ENCODE measurements at places on chromosomes 2 and 18.
A peak's percentile ranks its signal among the peaks of the same experiment; 100 is the strongest.

GRCh38 chr2:222440673-222441422 is 16.5 kb downstream of the SGPP2 start:
- DNase-seq = no peak

DNA sequence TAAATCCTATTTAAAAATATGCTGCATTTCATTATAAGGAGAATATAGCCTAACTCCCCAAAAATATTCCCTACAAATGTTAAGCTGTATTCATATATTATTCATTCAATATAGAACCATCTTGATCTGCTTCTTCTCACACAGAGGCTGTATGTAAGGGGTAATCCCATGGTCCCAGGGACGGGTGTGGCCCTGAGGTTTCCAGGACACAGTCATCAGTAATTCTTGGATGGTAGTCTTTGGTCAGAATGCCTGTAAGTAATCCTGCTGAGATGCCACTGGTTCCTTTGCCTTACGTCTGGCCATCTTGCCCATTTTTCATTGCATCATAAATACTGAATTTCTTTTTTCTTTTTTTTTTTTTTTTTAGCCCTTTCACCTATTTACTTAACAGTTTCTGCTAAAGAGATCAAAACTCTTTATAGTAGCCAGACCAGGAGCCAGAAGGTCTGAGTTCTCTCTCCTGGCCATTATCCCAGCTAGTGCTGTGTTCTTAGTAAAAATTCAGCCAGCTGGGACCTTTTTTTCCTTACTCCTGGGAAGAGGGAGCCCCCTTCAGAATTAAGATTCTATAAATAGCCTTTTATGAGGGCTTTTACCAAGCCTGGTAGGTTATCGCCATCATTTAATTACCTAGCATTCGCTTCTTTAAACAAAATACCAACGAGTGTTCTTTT is 134.9 kb downstream of the SOX11 start:
- no peak for DNase-seq

GRCh38 chr2:191113761-191114160 is 37.0 kb downstream of the STAT4 start:
- no peak for DNase-seq

- DNase-seq = no peak
These were observed 8.4 kb upstream of the TMEM185B start for GRCh38 chr2:120231564-120231973.

- DNase-seq = no peak
These were observed 86.3 kb upstream of the PELI1 start for GRCh38 chr2:64230540-64230939.

DNA sequence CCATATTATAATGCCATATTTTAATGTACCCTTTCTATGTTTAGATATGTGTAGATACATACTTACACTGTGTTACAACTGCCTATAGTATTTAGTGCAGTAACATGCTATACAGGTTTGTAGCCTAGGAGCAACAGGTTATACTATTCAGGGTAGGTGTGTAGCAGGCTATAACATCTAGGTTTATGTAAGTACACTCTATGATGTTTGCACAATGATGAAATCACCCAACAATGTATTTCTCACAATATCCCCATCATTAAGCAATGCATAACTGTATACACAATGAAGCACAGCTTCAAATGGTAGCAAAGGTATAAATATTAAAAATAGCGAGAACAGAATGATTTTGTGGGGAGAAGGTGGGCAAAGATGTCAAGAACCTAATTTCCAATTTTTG is 117.8 kb downstream of the DYM start:
- DNase-seq = no peak

DNA sequence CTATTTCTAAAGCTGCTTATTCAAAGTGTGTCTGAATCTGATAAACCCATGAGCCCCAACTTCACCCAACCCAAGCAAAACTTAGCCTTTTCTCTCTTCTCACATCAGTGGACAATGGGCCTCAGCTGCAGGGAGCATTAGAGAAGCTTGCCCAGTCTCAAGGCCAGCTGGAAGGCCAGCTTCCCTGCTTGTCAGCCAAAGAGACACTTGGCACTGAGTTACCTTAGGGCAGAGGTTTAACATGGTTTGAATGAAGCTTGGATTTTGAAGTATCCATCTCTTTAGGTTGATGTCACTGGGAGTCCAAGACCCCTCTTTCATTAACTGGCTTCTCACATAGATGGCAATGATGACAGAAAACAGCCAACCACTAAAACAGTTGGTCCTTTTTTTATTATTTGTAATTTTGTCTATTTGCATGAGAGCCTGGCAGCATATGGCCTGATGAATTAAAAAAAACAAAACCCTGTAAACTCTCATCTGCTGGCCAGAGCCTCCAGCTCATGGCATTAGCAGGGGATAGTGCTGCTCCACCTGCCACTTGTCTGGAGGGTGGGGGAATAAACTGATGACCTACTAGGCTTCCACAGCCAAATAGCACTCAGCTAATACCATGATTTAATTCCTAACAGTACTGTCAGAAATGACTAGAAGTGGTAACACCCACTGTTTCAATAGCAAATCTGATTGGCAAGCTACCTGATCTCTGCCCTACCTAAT is 137.0 kb downstream of the UBE2E3 start:
- DNase-seq = no peak

- DNase-seq = no peak
These were observed 890.7 kb upstream of the POU3F3 start for GRCh38 chr2:103963146-103963725.

DNA sequence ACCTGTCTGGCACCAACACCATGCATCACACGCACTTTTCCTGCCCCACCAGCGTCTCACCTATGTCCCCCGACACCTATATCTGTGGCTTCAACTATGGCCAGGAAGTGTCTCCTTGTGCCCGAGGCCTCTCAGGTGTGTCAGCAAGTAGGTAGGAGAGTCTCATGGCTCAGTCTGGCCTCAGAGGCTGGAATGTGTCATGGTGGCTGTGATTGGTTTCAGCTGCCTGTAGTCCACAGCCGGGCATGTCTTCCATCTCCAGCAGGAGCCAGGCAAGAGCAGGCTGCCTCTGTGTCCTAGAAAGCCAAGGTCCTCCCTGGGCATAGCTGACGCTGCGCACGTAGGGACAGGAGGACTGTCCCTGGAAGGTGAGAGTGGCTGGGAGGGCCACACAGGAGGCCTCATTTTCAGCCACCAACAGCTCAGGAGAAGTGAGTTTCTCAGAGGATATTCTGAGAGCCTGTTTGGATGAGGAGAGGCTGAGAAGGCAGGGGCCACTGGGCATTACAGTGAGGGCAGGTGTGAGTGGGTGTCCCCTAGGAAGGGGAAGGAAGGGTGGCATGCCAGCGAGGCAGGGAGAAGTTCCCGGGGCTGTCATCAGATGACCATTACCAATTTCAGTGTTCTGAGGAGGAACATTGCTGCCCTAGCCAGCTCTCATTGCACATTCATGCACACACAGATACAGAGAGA is 47.2 kb downstream of the SDC1 start:
- DNase-seq = no peak

DNA sequence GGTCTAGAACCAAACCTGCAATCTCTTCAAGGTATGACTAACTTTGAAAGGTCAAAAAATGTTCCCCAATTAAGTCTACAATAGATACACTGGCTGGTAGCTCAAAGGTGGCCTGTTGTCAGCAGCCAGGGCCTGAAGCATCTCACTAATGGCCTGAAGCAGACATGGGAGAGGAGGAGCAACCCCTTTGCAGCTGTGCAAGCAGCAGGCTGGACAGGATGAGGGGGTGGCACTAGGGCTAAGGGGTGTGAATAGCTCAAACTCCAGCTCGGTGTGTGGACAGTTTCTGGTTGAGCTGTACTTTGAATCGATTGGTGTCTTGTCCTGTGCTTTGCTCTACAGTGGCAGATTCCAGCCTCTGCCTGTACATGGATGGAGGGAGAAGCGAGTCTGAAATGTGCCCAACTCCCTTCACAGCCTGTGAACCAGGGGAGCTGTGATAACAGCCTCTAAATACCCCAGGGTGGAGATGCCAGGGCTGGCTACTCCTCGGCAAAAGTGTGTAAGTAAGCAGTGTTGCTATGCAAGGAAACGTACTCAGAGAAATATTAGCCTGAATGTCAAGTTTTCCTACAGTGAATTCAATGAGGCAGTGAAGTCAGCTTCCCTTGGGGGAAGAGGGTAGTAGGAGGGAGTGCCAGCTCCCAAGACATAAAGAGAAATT is 34.7 kb upstream of the DTNB start:
- no peak for DNase-seq

- no peak for DNase-seq
These were observed 272.5 kb downstream of the TDRD15 start for GRCh38 chr2:21396252-21396651.

DNA sequence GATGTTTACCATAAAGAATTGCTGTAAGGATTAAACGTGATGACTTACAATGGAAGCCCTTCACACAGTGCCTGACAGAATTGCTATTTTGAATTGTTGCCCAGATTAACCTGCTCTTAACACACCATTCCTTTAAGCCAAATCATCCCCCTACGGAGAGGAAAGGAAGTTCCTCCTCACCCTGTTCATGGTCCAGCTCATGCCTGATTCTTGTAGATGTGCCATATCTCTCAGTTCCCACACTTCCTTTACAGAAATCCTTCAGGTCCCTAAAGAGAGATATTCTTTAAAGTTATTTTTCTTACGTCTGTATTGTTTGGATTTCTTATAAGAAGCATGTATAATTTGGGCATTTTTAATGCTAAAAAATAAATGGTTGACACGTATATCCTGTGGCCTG is 127.5 kb upstream of the DAPL1 start:
- no peak for DNase-seq

- DNase-seq = no peak
These were observed 17.2 kb upstream of the TNP1 start for GRCh38 chr2:216877085-216877484.

GRCh38 chr2:180662941-180663471 is 317.4 kb upstream of the UBE2E3 start:
- DNase-seq = no peak

GRCh38 chr18:61727241-61728193 is 165.3 kb downstream of the RNF152 start:
- no peak for DNase-seq

GRCh38 chr2:128573531-128573930 is 254.9 kb upstream of the HS6ST1 start:
- DNase-seq = no peak

- no peak for DNase-seq
These were observed 97.7 kb downstream of the TMEM17 start for GRCh38 chr2:62408241-62408677.

DNA sequence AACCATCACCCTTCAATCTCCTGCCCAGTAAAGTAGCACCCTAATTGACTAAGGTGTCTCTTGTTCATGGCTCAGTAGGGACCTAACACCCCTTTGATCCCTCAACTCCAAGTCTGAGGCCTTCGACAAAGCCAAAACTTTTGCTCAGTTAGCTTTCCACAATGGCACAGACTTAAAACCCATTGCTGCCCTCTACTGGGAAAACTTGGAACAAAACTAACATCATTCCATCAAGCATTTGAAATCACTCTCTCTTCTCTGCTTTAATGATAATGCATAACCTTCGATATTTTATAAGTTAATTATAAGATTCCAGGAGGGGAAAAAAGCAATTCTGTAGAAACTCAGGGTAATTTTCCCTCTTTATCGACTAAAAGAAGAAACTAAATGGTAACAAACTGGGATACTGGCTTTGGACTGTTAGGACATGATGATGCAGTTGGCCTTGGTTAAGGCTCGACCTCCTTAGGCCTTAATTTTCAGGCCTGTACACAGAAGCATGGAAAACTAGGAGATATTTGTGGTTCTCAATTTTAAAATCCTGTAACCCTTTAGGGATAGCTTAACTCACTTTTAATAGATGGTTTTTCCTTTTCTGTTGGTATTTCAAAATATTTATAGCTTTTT is 127.8 kb downstream of the STK39 start:
- peak; percentile 29 for DNase-seq

- no peak for DNase-seq
These were observed 54.0 kb downstream of the EMILIN2 start for GRCh38 chr18:2900684-2901422.

DNA sequence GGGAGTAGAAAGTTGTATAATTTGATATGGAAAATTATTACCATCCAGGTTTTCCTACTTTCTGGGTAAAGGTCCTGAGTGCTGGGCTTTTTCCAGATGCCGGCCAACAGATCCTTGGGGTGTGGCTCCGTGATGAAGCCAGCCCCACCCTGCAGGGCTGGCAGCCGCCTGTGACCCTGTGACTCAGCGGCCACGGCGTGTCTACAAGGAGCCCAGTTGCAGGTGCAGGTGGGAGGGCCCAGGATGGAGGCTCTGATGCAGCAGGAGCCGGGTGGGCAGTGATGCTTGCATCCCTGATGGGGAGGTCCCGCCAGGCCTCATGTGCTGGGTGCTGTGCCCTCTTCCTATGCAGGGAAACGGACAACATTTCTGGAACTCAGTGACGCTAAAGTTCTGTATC is 96.0 kb upstream of the ALKAL2 start:
- DNase-seq = no peak
